ENCODE measurements at places on chromosomes 2 and 18.

DNA sequence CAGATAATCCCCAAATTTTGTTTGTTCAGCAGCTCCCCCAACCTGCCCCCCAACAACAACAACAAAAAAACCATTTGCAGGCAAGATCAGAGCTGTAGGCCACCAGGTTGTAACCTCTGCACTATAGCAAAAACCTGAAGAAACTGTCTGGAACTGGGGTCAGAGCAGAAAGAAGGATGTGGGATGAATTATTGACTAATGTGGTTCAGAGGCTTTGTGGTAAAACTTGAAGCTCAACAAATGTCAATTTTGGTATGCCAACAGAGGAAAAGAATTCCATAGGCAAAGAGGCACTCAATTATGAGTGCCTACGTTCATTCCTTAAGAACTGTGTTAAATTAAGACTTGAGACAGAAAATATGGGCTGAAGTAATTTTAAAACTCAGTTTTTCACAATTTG lies 255.1 kb downstream of the STK39 start:
- DNase-seq = no peak

DNA sequence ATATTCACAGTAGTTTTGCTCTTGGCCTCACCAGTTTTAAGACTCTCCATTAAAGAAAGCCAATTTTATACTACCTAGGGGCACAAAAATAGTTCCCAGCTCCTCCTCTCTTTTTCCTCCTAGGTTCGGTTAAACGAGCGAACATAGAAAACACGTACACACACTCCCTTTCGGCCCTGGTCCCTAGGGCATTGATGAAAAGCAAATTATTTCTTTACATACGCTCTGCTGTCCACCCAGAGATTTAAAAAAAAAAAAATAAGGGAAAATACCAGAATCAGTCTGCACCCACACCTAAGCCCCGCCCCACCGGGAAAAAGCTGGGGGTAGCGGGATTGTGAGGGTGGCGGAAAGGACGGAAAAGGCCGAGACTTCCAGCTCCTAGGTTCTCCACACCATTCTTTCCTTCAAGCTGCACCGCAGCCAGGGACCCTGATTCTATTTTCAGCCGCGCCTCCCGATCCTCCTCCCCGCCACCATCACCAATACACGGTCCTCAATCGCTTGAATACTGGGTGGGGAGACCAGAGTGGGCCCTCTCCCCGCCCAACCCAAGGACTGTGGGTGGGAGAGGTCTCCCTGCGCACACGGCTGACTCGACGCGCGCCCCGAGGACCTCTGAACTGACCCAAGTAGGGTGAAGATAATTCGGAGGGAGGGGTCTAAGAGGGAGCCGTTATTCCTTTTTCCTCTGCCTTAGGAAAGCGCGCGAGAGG lies 769 bp downstream of the ATF2 start:
- no peak for DNase-seq

GRCh38 chr2:54966165-54966832 lies 84.0 kb downstream of the RTN4 start:
- no peak for DNase-seq

GRCh38 chr2:171281110-171281509 lies 120.4 kb upstream of the TLK1 start:
- no peak for DNase-seq

DNA sequence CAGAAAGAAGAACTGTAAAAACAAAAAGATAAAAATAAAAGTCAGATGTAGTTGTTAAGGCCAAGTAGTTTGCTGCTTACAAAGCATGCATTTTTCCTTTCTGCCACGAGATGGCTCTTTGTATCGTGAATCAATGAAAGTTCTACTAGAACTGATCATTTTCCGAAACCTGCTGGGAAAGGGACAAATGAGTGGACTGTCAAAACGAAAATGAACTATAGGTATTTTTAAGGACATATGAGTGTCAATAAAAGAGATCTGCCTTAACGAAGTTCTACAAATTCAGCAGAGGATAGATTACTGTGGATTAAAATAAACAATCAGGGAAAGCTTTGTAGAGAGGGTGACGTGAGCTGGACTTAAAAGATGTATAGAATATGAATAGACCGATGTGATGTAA lies 15.0 kb upstream of the ELOA2 start:
- DNase-seq = no peak
